ENCODE measurements at places on chromosomes 12 and 14.

DNA sequence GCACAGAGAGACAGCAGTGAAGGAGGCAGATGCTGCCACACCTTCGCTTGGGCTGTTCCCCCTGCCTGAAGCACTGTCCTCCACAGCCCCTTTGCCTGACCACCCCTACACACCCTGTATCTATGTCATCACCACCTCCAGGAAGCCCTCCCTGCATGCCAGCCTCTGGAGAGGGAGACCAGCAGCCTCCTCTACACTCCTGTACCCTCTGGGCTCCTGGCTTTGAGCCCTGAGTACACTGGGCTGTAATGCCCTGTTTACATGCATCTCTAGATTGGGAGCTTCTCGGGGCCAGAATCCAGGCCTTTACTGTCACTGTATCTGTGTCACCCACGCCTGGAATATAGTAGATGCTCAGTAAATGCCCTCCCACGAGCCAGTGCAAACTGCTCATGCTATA, 5.9 kb upstream of the TMEM119 start:
- DNase-seq, result no peak

- no peak for DNase-seq
These were observed 117.3 kb downstream of the BEGAIN start for GRCh38 chr14:100469632-100470522.

- no peak for DNase-seq
These were observed 119.5 kb downstream of the ANO4 start for GRCh38 chr12:100913872-100914592.

- DNase-seq, result no peak
These were observed 866.0 kb upstream of the TMEM132C start for GRCh38 chr12:127401005-127401404.

GRCh38 chr12:47777741-47778558, 4.9 kb downstream of the SLC48A1 start:
- DNase-seq, result peak; percentile 89

DNA sequence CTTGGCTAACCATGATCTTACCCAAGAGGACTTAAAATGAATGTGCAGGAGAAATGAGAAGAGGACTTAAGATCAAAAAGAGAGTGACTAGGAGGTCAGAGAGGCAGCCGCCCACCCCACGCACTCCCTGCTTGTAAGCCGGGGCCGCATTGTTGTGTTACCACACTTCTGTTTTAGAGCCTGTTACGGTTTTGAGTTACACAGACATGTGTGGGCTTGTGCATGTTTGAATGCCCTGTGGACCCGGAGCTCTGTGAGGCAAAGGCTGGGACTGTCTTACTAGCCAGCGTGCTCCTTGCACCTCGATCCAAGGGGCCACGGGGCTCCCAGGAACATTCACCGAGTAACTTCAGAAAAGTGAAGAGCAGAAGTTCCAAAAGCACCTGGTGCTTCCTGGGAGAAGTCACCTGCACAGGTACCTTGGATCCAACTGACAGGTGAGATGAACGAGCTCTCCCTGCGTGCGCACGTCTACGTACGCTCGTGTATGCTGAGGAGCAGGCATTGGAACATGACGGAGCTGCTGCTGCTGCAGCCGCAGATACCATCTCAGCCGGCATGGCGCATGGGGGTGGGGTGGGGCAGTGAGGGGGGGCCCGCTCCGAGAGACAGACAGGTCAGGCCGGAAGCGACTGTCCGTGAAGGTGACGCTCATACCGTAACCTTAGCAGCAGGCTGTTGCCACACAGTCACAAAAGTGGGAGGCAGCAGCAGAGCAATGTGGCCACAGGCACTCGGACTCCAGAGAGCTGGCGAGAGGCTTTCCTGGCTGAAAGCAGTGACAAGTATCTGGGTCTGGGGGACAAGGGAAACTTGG, 23.7 kb downstream of the SFSWAP start:
- no peak for DNase-seq

GRCh38 chr12:131896080-131896810, 1.8 kb downstream of the ULK1 start:
- DNase-seq, result peak; percentile 80

DNA sequence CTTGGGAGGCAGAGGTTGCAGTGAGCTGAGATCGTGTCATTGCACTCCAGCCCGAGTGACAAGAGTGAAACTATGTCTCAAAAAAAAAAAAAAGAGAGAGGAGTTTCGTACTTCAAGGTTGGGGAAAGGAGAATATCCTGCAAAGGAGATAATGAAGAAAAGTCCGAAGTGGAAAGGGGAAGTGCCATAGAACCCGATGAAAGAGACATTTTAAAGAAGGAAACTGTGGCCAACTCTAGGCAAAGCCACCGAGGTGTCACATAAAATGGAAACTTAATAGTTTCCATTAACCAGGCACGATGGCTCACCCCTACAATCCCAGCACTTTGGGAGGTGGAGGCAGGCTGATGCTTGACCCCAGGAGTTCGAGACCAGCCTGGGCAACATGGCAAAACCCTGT, 15.0 kb upstream of the LTBP2 start:
- DNase-seq, result no peak

GRCh38 chr14:39417014-39417413, 15.2 kb downstream of the FBXO33 start:
- no peak for DNase-seq

GRCh38 chr12:2035431-2036055, 17.2 kb upstream of the CACNA1C start:
- no peak for DNase-seq

DNA sequence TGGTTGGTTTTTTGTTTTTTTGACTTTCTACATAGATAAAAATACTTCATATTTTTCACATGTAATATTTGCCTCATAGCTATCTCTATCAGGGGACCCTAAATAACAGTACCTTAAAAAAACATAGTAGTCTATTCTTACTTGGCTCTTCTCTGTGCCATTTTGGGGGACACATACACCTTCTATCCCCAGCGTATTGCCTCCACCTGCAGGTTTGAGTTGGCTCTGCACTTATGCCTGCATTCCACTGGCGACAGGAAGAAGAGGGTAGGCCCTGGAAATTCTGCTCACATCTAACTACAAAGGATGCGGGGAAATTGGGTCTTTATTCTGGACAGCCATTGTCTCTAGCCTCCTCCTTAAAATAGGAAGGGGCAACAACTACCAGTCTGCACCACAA, 13.8 kb upstream of the IFI27L2 start:
- no peak for DNase-seq

GRCh38 chr12:2586156-2587038, 208.4 kb upstream of the FKBP4 start:
- no peak for DNase-seq

Data from occipital lobe (tissue), 3 donors.